Central memory CD4-positive, alpha-beta T cell (primary cell): ENCODE measurements at places on chromosomes 7 and 10.

DNA sequence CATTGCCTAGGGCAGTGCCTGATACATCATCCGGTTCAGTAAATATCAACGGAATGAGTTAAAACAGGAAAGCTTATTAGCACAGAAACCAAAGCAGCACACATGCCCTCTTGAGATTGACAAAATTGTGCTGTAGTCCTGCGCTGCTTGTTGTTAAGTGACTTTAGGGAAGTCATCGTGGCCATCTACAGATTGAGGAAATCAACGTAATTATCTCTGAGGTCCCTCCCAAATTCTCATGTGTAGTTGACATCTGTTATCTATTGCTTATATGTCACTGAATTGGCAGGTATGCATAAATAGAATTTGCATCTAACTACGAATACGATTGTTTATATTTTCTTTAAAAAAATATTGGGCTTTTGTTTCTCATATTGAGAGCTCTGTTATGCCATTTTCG, 3.5 kb upstream of the GNB2 start:
- no peak for DNase-seq

DNA sequence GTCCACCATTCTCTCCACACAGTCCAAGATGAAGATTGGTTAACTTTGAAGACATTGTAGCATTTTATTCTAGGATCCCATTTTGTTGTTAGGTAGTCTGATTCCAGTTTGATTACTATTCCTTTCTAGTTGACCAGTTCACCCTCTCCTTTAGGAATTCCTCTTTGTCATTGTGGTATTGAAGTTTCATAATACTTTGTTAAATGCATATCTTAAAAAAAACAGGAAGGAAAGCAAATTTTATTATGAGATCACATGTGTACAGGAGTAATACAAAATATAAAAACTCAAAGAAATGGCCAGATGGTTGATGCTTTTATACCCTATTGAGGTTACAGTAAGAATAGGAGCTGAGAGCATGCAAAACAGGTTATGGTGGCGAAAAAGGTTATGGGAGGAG, 15.5 kb upstream of the SEMA3C start:
- no peak for DNase-seq

- DNase-seq = no peak
Measured at GRCh38 chr10:123459371-123460091, 206.6 kb upstream of the GPR26 start.

GRCh38 chr10:26475386-26475785, 37.2 kb downstream of the APBB1IP start:
- peak; percentile 21 for DNase-seq

GRCh38 chr7:18902892-18903291, 214.5 kb downstream of the TWIST1 start:
- no peak for DNase-seq

DNA sequence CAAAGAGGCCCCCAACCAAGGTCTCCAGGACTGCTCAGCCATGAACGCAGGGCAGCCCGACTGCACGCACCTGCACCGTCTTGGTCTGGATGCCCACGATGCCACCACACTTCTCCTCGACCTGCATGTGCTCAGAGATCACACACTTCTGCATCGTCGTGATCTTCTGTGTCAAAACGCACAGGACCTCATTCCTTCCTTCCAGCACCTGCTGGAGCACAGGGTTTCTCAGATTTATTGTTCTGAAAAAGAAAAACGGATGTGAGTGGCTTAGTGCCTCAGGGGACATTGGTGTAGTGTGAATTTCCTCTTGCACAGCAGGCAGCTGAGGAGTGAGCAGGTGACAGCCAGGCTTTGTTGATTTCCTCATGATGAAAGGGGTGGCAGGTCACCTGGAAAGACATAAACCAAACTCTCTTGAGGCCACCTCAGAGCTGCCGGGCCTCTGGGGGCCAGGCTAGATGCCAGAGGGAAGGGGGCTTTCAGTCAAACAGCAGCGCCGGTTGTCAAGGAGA, 38.2 kb downstream of the GSDME start:
- DNase-seq = no peak

GRCh38 chr7:42915356-42915755, 3.5 kb upstream of the C7orf25 start:
- DNase-seq = no peak

GRCh38 chr10:122044713-122045112, 55.8 kb downstream of the TACC2 start:
- DNase-seq = no peak

DNA sequence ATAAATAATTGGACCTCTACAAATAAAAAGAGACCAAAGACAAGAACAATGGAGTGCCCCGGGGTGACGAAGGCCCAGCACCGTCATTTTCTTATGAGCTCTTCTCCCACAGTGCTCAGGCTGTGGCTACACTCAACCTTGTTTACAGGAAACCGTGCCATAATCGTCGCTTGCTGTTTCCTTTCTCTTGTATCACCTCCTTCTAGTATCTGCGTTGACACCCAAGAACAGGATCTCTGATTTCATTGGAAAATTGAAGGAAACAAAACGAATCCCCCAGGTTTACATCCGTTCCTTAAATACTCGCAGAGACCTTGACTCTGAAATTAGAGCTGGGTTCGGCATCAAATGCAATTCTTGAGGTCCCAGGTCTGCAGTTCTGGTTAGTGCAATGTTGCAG, 1.7 kb upstream of the IGFBP3 start:
- DNase-seq = no peak

- DNase-seq = no peak
Measured at GRCh38 chr10:133104068-133104962, 16.6 kb downstream of the ADGRA1 start.

DNA sequence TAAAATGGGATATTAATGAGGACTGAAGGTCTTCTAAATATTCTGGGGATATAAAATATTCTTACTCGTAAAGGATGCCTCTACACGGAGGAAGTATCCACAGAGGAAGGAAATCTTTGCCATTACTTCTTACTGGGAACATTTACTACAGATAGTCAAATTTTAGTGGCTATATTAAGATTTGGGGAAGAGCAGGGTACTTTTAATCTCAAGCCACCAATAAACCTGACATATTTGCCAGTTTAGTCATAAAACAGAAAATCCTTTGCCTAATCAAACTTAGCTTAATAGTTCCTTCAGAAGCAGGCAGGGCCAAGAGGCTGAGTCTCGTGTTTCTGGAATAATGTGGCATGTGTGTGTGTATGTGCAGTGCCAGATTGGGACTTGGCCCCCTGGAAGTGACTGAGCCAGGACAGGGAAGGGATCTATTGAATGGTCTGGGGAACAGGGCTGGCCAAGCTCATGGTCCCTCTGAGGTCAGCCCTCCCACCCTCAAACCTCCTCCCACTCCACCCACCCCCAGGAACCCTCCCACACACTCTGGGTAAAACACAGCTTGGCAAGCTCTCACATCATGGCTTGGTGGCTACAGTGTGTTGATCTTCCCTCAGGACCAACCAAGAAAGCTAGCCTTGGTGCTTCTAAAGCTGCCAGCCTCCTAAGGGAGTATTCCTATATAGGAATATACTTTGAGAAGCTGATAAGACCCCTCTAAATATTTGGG, 1.6 kb upstream of the PIK3CG start:
- DNase-seq = no peak
